ENCODE measurements at places on chromosomes 2 and 18.
A peak's percentile ranks its signal among the peaks of the same experiment; 100 is the strongest.

DNA sequence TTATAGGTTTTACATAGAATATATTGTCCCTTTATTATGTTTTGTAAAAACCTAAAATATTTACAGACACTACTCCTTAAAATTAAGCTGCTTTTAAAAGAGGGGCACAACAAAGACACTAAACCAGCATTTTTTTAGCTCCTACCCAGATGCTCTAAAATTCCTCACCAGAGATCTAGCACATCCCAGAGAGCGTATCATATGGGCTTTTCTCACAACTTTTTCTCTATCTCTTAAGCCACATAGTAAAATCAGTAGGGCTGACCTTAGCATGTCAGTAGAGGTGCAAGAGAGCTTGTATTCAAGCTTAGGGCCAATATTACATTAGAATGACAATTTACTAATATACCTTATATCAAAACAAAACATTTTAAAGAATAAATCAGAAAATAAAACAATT lies 216.3 kb downstream of the TMX3 start:
- DNase-seq: no peak

GRCh38 chr2:79717364-79718007 lies 204.6 kb downstream of the CTNNA2 start:
- DNase-seq: no peak

GRCh38 chr2:207929923-207930322 lies 95.4 kb downstream of the PLEKHM3 start:
- no peak for DNase-seq

DNA sequence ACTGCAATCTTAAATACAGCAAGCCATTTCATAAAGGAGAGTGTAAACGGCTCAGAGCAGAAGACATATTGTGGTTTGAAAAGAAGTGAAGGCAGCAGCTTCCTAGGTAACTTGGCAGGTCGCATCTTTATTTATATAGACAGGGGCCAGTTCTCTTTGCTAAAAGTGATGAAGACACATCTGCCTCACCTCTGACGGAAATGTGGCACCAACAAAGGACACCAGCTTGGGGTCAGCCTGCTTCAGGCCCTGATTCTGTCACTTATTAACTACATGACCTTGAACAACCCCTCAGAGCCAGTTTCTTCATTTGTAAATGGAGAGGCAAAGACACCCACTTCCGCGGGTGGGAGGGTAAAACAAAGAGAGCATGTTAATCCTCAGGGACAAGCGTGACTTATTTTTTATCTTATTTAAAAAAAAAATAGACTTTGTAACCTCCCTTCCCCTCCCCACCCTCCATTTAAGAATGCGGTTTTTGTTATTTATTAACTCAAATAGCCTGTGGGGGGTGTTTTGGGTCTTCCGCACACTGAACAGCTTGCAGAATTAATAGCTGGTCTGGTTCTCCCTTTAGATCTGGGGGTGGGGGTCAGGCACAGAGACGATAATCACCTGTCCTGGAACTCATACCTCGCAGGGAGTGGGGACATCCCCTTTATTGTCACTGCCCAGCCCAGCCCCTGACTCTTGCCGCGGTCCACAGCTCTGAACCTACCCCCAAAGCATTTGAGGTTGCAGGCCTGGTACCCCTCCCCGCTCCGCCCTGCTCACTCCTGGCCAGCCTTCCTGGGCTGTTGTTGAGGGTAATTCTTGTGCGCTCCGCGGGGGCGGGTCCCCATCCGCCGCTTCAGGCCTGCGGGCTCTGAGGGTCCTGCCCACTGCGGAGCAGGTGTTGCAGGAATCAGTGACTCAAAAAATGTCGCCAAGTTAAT lies 64.2 kb upstream of the TMEM17 start:
- DNase-seq: no peak

DNA sequence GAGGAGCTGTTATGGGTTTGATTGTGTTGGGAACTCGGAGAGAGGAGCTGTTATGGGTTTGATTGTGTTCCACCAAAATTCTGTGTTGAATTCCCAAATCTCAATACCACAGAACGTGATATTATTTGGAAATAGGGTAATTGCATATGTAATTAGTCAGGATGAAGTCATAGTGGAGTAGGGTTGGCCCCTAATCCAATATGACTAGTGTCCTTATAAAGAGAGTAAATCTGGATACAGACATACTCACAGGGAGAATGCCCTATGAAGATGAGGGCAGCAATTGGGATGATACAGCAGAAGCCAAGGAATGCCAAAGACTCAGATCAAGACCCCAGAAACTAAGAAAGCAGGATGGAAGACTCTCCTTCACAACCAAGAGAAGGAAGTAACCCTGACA lies 1023.2 kb upstream of the ZEB2 start:
- no peak for DNase-seq

DNA sequence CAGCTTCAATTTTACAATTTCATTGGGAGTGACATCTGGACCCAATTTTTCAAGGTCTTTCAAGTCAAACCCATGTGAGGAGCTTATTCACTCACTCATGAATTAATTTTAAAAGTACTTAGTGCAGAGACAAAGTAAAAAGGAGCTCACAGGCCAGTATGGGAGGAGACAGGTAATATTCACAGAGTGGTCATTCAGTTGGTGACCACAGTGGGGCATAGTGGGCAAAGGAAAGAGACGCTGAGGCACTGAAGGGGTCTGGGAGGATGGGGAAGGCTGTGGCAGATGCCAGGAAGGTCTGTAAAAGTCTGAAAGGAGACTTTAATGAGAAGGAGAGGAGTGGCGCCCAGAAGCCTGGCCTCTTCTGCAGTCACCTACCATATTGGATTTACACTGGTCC lies 76.0 kb downstream of the CD8B2 start:
- DNase-seq: no peak

DNA sequence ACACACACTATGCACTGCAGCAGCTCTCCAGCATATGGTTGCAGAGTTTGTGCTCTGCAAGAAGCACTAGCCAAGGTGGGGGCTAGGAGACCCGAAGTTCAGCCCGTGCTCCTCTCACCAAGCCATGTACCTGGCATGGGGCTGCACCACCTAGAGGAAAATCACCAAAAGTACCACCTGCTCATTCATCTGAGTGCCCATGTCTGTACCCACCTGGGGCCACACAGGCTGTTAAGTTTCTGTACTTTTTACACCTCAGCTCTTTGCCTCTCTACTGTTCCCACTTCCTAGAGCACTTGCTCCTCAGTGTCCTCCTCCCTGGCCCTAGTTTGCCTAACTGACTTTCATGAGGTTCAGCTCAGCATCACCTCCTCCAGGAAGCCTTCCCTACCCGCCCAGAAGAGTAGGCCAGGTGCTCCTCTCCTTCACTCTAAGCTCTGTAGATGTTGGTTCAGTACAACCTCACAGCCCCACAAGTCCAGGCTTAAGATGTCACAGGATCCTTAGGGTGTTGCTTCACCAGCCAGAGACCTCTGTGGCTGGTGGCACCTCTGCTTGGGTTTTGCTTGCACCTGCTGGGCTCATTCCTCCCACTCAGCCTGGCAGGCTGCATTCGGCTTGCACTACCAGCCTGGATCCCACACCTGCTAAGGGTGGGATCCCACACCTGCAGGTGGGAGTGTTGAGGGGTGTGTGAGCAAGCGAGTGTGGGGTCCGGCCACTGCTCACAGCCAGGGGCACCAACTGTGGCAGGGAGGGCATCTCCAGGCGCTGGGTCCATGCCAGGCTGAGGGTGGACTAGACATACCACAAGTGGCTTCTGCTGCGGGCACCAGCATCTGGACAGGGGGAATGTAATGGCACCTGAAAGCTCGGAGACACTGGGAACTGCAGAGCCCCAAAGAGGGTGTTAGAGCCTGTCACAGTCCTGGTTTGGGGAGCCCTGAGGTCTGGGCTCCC lies 10.2 kb upstream of the TFCP2L1 start:
- DNase-seq: no peak

GRCh38 chr2:170052151-170052550 lies 125.8 kb upstream of the MYO3B start:
- DNase-seq: no peak

DNA sequence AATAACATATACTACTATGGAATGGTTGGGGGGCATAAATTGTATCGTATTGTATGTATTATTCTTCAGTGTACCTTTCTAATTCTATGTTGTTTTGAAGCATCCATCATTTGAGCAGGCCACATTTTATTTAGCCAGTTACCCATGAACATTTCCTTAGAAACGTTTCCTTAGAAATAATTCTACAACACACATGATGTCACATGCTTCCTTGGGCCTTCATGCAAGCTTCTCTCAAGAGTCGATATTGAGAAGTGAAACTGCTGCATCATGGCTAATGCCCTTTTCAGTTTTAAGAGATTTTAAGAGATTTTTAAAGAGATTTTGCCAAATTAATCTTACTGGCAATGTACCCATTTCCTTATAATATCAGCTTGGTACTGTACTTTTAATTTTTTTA lies 63.9 kb downstream of the ALPK2 start:
- no peak for DNase-seq

- no peak for DNase-seq
These were observed 35.6 kb downstream of the UBR3 start for GRCh38 chr2:169862816-169863215.

GRCh38 chr2:2735041-2735440 lies 404.0 kb upstream of the MYT1L start:
- DNase-seq: no peak

GRCh38 chr18:8339952-8340351 lies 269.3 kb upstream of the RAB12 start:
- DNase-seq: no peak

DNA sequence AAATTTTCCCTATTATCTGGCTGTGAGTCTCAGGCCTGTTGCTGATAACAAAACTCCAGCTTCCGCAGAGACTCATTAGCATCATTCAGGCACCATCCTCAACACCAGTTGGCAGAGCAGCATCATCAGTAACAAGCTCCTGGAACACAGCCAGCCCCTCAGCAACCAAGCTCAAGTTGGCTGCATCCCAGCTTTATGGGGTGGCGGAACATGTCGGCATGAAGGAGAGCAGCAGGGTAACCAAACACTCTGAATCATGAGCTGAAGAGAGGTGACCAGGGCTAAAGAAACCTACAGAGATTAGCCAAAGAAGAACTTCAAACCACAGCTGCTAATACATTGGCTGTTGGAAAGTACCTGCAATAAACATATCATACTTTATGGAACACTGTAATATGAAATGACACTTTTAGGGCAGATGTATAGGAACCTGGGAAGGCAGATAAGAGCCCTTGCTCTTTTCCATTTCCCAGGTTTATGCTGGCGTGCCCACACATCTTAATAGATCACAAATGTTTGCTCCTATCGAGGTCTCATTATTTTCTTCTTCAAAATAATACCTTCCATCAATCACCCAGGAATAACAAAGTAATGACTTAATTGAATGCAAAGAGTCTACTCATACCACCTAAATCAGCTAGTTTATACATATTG lies 63.8 kb downstream of the PDE11A start:
- DNase-seq: peak; percentile 23

DNA sequence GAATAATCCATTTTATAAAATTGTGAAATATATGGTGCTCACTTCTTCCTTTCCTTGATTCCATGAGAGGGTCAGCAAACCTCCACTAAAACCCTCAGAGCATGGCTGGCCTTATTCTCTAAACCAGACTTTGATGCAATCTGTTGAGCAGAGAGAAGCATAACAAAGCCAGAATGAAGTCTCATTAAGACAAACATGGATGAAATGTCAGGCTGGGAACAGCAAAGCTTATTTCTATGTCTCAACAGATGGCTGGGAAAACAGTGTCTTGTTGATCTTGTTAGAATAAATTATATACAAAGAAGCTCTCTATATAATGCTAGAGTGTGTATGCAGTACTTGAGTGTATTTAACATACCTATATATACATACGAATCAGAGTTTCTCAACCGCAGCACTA lies 227.1 kb upstream of the LYPD1 start:
- DNase-seq: no peak

- no peak for DNase-seq
These were observed 94.9 kb downstream of the SLC4A3 start for GRCh38 chr2:219722276-219722879.

DNA sequence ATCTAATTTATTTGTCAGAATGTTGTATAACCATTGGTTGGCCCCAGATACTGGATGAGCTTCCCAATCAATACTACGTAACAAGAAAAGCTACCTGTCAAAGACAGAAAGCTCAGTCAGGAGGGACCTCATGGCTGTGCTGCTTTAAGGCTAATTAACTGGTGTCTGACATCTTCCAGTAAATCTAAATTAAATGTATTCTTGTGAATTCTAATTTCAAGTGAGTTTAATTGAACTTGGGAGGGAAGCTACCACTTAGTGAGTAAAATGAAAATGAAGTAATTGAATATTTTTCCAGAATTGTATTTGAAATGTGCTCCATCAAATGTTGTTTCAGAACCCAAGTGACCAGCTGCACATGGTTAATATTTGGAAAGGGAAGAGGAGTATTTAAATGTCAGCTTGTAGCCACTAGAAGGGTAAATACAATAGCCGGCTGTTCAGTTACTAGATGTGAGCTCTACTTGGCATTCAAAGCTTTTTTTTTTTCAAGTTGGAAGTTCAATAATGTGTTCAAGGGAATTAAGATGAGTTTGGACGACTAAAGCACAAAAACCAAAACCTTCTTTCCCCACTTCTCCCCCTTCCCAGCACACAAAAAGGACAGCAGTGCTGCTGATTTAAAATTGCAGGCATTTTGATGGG lies 62.0 kb downstream of the GPR39 start:
- DNase-seq: no peak

- DNase-seq: no peak
These were observed 30.8 kb upstream of the PRLH start for GRCh38 chr2:237535385-237536082.

- DNase-seq: no peak
These were observed 10.0 kb downstream of the ZAP70 start for GRCh38 chr2:97723156-97724072.

DNA sequence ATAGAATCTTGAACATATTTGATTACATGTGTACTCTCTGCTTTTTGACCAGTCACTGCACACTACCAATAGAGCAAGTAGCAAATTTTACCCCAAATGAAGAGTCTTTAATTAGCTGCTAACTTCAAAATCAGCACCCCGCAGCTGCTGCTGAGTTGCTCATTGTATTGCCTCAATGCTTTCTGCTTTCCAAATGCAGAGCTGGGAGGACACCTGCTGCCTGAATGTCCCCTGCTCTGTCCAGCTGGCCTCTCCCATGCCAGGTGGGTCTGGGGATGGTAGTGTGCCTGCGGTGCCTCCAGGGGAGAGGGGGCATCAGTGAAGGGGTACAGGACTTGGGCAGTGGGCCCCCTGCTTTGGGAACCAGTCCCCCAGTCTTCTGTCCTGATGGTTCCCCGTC lies 184.8 kb downstream of the PRKCE start:
- no peak for DNase-seq

- DNase-seq: no peak
These were observed 25.0 kb downstream of the CEP68 start for GRCh38 chr2:65081232-65081685.

DNA sequence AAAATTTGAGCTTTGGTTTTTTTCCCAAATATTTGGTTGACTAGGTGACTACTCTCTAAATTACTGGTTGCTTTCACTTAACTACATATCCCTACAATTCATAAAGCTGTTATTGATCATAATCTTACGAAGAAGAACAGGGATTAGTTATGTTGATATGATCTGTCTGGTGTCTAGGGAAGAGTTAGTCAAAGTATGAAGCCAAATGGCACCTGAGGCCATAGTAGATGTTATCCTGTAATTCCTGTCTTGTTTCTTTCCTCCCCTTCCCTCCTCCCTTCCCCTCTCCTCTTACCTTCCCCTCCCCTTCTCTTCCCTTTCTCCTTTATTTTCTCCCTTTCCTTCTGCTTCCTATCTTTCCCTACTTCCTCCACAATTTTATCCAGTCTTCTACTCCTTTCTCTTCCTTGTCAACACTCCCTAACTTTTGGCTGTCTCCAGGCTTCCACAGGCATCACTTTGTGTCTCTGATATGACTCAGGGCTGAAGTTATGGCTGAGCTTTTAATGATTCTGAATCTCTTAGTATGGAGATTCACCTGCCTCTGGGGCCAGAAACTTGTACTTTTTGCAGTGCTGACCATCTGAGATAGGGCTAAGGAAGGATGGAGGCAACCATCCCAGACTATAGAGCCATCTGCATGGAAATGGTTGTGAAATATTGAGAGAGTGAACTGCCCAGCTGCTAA lies 149.9 kb upstream of the TCF4 start:
- no peak for DNase-seq
